Esophagus mucosa (tissue), 1 donor: ENCODE measurements at places on chromosomes 3 and 15. TPM values are rescaled to one million over a fixed set of nuclear protein-coding genes. Genes with fewer than 3 reads are reported as not detected.

- ATAC-seq, result no peak
Observed at GRCh38 chr3:44991326-44991725, 15.3 kb downstream of the EXOSC7 start.

DNA sequence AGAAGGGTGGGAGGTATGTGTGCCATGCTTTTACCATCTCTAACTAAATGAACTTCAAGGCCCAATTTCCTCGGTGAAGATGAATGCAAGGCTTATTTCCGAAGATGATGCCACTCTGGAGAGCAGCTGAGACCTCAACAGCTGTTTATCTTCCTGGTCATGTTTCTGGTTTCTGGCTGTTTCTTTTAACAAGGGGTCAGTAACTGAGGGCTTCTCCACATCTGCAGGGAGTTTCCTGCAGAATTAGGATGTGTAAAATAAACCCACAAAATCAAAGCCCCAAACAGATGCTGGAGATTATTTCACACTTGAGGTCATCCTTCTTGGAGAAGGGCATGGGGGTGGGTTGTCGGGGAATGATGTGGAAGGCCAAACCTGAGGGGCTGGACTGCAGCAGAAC, 220.3 kb downstream of the THSD4 start:
- ATAC-seq, result no peak

DNA sequence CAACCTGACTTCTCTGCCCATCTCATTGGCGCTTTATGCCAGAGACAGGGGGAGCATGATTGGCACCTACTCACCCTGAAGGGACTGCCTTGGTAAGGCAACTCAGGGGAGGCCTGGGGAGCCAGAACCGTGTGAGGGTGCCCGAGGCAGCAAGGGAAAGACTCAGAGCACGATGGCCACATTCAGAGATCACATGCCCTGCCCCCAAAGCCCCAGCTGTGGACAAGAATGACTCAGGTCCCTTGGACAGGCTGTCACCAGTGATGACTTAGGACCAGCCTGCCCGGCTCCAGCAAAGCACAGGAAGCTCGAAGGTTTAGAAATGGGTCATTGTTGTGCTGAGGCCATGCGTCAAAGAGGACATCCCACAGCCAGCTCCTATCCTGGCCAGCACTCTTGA, 49.1 kb upstream of the LIMD1 start:
- ATAC-seq, result peak; percentile 47

GRCh38 chr15:42276762-42277161, 3.5 kb upstream of the TMEM87A start:
- no peak for ATAC-seq

Gene CCR1
- 0.52 TPM for total RNA-seq

DNA sequence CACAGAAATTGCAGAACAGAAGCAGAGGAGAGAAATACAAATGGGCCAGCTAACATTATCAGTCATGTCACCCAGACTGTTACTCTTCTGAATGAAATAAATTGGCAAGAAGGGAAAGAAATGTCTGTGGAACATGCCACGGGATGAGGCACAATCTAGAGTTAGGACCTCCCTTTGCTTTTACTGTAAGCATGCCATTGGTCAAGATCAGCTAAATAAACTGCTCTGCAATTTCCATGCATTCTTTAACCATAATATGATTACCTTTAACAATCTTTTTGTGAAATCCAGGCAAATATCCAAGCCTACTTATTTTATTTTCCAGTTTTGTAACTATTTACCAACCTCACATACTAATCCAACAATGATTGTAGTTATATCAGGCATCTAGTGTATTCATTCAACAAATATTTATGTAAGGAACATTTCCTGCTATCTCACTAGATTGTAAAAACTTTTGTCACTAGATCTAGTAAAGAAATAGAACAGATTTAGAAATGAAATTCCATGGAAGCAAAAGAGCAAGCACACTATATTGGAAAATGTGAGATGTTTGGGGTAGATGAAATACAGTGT, 383.4 kb downstream of the MECOM start:
- no peak for ATAC-seq

DNA sequence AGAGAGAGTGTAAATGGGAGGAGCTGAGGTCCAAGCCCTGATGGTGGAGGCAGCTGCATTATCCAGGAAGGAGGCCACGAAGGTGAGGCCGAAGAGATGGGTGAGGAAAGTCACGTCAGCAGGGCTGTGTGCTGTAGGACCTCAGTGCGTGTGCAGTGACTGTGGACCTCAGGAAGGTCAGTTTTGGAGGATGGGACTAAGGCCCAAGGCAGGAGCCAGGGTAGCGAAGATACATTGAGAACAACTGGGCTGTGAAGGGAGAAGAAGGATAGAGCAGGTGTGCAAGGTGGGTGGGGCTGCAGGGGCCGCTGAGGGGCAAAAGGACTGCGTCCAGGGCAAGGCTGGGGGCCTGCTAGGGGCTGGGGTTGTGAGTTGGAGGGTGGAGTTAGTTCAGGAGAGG, 4.9 kb downstream of the KLHL40 start:
- no peak for ATAC-seq

Gene MRAS
- total RNA-seq, result 1.6 TPM

DNA sequence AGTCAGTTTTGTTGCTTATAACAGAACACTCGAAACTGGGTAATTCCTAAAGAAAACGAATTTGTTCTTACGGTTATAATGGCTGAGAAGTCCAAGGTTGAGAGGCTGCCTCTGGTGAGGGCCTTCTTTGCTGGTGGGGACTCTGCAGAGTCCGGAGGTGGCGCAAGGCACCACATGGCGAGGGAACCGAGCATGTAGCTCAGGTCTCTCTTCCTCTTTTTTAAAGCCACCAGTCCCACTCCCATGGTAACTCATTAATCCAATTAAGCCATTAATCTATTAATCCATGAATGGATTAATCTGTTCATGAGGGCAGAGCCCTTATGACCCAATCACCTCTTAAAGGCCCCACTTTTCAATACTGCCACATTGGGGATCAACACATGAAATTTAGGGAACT, 50.0 kb downstream of the ROPN1B start:
- ATAC-seq, result no peak

Gene COL6A6
- 0.08 TPM for total RNA-seq

Gene MYL3
- total RNA-seq, result 0.36 TPM

DNA sequence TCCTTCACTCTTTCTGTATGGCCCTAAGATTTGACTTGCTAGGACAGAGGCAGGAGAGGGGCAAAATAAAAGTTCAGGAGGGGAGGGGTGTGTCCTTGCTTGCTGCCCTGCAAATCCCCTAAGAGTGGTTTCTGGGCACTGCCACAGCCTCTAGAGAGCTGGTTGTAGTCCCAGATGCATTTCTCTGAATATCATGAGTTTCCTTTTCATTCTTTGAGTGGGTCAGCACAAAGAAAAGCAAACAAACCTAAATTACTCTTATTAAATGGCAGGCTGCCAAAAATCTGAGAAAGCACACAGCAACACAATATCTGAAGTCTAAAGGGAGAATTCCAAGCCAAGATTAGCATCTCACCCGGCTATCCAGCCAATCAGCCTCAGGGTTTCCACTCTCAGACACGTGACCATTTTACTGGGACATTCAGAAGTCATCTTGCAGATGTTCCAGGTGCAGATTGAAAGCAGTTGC, 919.3 kb downstream of the TUSC7 start:
- ATAC-seq, result no peak

GRCh38 chr3:112579232-112579631, 17.4 kb downstream of the SLC35A5 start:
- ATAC-seq, result no peak

GRCh38 chr3:134659391-134660045, 8.7 kb upstream of the KY start:
- no peak for ATAC-seq

Gene SCG3
- total RNA-seq, result not detected

GRCh38 chr3:31227131-31227562, 305.6 kb upstream of the STT3B start:
- ATAC-seq, result peak; percentile 57

- ATAC-seq, result no peak
Observed at GRCh38 chr15:29334544-29334943, 64.9 kb upstream of the NSMCE3 start.

Gene THRB
- total RNA-seq, result 4.7 TPM

Gene BCHE
- 0.28 TPM for total RNA-seq

Gene ROBO2
- 7.1 TPM for total RNA-seq

Gene BSN
- total RNA-seq, result 0.08 TPM

- ATAC-seq, result no peak
Observed at GRCh38 chr3:110027446-110028080, 690.2 kb upstream of the DPPA4 start.

Gene FEZF2
- not detected for total RNA-seq

DNA sequence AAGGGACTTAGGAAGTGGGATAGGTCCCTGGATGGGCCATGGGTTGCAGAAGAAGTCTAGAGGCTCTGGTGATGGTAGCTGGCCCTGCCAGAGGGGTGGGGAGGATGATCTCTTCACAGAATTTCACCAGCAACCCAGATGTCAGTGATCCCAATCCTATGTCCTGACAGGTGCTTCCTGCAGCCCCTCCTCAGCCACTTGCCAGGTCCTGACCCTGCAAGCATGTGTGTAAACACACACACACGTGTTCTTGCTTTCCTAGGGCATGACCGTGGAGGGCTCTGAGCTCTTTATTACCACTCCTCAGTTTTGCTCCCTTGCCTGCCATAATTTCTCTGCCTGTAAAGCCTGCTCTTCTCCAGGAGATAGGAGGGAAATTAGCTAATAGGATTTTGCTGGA, 12.5 kb downstream of the TEX264 start:
- no peak for ATAC-seq

DNA sequence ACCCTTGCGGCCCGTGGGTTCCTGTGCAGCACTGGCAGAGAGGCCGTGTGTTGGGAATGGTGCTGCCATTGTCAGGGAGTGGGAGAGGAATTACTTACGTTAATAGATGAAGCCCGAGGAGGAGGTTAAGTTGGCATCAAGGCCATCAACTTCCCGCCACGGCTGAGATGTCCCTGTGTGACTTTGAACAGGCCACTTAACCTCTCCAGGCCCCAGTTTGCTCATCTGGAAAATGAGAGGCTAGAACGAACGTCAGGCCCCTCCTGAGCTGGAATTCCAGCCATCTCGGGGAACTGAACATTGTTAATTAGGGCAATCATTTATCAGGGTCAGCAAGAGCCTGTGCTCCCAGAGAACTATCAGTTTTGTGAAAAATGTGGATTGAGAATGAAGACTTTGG, 91.4 kb upstream of the MYZAP start:
- no peak for ATAC-seq

- ATAC-seq, result peak; percentile 72
Observed at GRCh38 chr15:91872356-91873137, 19.0 kb downstream of the SLCO3A1 start.

Gene RPSA
- 1,385 TPM for total RNA-seq
